Activated T-cell treated with anti-CD3 and anti-CD28 coated beads, Interleukin-2, amount 50 U/mL, for 4 hours (primary cell): ENCODE measurements at places on chromosomes 12 and 14.

DNA sequence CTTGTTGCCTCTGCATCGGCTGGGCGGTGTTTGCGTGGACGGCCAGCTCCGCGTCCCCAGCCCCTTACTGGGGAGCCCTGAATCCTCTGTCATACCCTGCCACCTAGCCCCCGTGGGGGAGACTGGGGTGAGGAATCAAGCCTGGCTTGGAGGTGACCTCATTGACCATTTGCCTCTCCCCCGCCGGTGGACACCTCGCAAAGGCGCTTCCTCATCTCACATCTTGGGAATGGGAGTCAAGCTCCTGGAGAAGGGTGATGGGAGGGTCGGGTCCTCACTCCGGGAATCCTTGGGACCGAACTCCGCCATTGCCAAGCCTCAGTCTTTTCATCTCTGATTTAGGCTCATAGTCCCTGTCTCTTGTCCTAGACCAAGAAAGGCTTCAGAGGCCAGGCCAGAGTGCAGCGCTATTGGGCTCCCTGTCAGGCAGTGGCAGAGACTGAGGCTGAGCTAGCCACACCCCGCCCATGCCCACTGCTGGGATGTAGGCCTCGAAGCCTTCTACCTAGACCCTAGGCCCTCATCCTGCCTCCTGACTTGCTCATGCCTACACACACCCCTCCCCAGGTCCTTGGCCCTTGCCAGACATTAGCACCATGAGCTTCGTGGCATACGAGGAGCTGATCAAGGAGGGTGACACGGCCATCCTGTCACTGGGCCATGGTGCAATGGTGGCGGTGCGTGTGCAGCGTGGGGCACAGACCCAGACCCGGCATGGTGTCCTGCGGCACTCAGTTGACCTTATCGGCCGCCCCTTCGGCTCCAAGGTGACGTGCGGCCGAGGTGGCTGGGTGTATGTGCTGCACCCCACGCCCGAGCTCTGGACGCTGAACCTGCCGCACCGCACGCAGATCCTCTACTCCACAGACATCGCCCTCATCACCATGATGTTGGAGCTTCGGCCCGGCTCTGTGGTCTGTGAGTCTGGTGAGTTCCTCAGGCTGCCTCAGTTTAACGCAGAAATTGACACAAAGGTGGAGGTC is 678 bp downstream of the TRMT61A start:
- DNase-seq = no peak

DNA sequence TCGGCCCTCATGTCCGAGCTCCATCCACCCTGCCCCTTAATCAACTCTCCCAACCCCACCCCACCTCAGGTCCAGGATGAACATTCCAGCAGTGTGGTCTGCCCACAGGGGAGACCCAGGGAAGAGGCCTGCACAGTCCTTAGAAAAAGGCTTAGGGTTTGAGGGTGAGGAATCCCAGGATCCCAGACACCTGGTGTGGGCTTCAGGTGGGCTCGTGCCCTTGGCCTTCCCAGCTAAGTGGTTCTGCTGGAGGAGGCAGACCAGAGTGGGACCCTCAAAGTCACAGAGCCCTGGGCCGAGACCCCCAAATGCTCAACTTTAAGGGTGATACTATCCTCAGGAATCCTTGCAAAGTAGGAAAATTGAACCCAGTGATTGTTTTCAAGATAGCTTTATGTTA is 25.4 kb upstream of the PPP2R5C start:
- no peak for DNase-seq

DNA sequence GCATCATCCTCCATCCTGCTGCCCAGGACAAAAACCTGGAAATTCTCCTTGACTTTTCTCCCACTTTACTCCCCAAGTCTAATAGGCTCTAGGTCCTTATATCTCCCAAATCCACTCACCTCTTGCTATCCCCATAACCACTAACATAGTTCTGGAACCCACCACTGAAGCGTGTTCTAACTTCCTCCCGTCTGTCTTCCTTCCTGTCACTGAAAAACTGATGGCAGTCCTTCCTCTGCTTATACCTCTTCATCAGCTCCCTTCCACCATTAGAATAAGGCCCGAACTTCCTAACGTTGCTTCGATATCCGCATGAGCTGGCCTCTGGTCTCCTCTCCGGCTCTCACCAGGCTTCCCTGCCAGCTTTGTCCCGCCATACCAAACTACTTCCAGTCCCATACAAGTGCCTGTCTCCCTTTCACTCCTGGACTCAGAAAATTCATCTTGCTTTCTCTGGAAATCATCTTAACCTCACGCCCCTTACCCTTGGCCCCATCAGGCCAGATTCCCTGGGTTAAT is 63.0 kb upstream of the BCL2L14 start:
- no peak for DNase-seq

GRCh38 chr12:115946867-115947695 is 330.4 kb downstream of the MED13L start:
- no peak for DNase-seq

DNA sequence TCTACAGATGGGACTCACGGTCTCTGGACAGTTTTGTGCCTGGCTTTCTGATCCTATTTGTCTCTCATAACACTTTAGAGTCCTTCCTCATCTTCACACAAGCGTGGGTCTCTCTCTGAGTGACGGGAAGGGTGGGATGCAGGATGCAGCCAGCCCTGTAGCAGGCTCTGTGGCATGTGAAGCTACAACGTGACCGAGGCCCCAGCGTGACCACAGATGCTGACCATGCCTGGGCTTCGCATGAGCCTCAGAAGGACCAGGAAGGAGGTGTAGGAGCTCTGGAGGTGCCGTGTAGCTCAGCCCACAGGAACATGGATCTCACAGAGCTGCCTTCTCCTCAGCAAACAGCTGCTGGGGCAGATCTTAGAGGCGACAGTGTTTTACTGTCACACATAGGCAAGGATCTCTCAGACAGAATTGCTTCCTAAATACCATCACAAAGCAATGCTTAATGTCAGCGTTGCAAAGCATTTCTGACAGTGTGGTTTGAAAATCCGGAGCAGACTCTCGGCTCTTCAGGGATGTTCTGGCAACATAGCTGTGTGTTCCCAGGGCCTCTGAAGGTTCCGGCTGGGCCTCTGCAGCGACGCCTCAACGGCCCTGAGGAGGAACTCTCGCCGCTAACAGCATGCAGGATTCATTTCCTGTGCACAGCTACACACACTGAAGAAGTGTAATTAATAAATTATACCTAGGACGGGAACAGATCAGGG is 21.9 kb downstream of the ANKLE2 start:
- DNase-seq = no peak

GRCh38 chr12:100539202-100539601 is 34.3 kb upstream of the GAS2L3 start:
- no peak for DNase-seq

- DNase-seq = no peak
Observed at GRCh38 chr12:104742551-104743201, 215.4 kb downstream of the SLC41A2 start.

- no peak for DNase-seq
Observed at GRCh38 chr14:31045501-31046080, 19.4 kb upstream of the STRN3 start.

DNA sequence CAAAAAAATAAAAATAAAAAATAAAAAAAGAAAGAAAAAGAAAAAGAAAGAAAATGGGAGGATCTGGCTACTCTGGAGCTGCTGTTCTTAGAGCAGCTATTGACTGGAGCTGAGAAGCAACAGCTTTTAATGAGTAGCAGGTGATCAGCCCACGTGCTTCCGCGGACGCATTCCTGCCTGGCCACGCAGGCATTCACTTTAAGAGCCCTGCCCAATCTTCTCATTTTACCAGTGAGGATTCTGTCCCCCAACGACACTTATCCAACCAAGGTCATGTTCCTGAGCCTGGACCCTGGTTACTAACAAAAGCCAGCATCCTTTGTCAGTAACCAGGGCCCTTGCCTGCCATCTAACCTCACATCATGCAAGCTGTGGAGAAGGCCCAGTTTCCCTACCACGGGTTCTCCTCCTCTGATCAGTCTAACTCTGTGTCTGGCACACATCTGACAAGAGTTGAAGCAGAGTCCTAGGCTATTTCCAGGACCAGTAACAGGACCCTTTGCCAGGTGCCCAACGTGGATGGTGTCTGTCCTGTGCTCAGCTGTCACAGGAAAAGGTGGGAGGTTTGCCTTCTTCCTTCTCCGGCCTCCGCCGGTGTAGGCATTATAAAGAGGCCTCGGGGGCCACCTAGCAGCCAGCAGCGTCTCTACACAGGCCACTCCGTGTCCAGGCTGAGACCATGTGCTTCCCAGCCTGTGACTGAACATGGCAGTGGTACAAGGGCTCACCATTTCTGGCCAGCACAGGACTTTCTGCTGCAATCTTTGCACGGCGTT is 60.9 kb upstream of the GPATCH2L start:
- no peak for DNase-seq

GRCh38 chr12:7137908-7138307 is 7.7 kb downstream of the CLSTN3 start:
- DNase-seq = no peak

- no peak for DNase-seq
Observed at GRCh38 chr14:59131938-59132795, 56.3 kb upstream of the DAAM1 start.

DNA sequence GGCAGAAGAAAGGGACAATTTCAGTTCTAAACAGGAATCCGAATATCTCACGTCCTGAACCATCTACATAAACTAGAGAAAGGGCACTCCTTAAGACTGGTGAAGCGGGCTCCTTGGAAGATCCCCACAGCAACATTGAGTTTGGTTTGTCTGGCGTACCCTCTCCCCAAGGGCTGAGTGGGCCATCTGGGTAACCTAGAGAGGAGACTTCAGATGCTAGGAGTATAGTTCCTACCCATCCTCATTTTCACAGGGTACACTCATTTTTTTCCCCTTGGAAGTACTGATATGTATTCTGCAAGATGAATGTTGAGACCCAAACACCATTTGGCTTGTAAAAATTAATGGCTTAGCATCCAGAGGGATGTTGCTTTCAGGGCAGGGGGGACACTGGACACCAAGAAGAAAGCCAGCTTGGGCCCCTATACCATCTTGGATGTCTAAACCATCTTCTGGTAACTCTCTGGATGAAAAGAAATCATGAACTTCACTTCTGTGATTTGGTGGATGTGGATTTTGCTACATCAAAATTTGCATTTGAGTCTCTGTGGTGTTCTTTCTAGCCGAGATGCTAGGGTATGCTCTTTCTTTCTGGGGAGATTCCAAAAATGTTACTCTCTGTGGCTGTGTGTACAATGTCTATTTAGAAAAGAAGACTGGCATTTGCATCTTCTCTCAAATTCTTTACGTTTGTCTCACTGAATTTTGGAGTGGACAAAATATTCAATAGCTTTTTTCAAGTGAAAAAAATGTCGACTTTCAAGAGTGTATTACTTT is 97.7 kb downstream of the ETV6 start:
- no peak for DNase-seq

- no peak for DNase-seq
Observed at GRCh38 chr14:92280554-92281262, 42.3 kb upstream of the SLC24A4 start.

DNA sequence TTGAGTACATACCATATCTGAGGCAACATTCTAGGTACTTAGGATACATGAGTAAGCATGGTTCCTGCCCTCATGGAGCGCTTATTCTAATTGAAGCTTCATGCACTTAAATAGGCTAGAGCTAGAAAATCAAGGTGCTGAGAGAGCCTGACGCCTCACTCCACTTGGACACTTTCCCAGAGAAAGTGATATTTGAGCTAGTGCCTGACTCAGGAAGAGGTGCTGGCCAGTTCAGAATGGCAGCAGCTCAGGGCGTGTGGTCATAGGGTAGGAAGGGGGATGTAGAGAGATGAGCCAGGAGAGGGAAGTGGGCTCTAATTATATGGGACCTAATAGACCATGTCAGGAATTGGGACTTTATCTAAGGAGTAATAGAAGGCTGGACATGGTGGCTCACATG is 33.3 kb downstream of the TULP3 start:
- DNase-seq = no peak

DNA sequence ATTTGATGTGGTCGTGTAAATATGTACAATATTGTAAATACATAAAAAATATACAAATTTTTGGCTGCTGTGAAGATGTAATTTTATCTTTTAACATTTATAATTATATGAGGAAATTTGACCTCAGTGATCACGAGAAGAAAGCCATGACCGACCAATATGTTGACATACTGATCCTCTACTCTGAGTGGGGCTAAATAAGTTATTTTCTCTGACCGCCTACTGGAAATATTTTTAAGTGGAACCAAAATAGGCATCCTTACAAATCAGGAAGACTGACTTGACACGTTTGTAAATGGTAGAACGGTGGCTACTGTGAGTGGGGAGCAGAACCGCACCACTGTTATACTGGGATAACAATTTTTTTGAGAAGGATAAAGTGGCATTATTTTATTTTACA is 49.6 kb downstream of the TBK1 start:
- no peak for DNase-seq

- no peak for DNase-seq
Observed at GRCh38 chr12:53336181-53336681, at the start of gene SP7. TSS of gene SP7 (minus strand) at chr12:53336354. CDS start at chr12:53335646, 708 bp downstream.

GRCh38 chr12:9707356-9707755 is 25.5 kb downstream of the CLECL1 start:
- no peak for DNase-seq

DNA sequence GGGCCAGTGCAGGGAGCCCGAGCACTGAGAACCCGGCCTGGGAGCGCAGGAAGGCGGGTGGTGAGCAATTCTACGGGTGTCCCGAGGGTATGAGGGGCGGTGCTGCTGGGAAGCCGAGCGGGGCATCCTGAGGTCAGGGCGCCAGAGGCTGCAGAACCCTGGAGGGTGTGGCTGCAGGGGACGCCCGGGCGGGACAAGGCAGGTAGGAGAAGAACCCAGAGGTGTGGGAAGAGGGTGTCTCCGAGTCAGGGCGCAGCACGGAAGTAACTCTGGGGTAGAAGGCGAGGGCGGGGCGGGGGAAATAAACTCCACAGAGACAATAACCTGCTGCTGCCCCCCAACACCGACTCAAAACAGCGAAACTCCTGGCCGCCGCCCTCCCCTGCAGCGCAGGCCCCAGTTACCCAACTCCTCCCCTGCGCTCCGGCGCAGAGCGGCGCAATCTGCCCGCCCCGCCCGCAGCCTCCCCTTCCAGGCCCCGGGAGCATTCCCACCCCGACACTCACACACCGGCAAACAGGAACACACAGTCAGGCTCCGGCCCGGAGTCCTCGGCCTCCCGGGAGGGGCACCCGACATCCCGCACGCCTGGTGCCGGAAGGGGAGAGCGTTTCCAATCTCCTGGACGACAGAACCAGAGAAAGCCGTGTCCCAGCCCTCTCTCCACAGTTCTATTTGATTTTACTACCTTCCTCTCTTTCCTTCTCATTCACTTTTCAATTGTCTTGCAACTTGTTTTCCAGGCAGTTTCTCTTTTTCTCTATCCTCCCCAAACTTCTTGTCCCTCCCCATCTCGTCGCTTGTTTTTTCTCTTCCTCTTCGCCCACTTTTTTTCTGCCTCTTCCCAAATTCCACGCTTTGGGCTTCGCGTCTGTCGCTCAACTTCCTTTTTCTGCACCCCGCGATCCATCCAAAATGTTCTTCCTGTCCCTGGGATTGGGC is 2.4 kb downstream of the HRK start:
- no peak for DNase-seq

GRCh38 chr14:79680087-79680486 is 531.2 kb downstream of the DIO2 start:
- no peak for DNase-seq

GRCh38 chr12:6883683-6884082 is 10.6 kb upstream of the SPSB2 start:
- no peak for DNase-seq
